Astrocyte (in vitro differentiated cells and primary cell): ENCODE measurements at places on chromosomes 6 and 20. TPM values are rescaled to one million over a fixed set of nuclear protein-coding genes. Genes with fewer than 3 reads are reported as not detected.

- no peak overlapping the region for H3K4me3 ChIP-seq
- DNase-seq, result no peak
- H3K27ac ChIP-seq, result no peak overlapping the region
- no peaks in the 10 kb centered on the region for H3K36me3 ChIP-seq
Observed at GRCh38 chr20:62735331-62735821, 26.7 kb downstream of the NTSR1 start.

MOXD1 gene
- total RNA-seq, result 3.5 and 4.8 TPM in 2 replicates

DNA sequence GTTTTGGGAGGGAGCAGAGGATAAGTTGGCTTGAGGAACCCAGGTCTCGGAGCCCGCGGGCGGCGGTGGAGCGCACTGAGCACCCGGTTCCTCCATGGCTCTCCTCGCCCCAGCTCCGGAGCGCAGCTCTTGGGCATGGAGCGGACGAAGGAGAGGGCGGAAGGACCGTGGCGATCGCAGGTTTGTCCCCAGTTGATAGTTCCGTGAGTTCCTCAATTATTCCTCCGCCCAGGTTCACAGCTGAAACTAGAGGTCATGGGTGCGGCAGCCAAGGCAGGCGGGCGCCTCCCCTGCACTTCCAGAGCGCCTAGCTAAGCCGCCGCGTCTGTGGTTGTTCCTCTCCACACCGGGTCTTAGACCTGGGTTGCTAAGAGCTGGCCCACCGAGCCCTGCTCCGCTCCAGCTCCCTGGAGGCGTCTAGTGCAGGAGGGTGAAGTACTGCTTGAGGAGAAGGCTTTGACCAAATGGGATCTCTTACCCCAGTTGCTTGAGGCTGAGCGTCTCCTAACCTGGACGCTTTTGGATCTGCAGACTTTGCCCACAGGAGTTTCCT lies at the start of gene HTR1B:
Gene HTR1B, minus strand, starts transcription at position 184 of the 553 bp plus-strand sequence. Its CDS starts 88 bp downstream, at position 96.
- H3K27ac ChIP-seq, result peak within 1 kb of the TSS; percentile 40
- no peaks in the 10 kb centered on the region for H3K27me3 ChIP-seq
- H3K4me3 ChIP-seq, result peak within 1 kb of the TSS; percentile 84

DNA sequence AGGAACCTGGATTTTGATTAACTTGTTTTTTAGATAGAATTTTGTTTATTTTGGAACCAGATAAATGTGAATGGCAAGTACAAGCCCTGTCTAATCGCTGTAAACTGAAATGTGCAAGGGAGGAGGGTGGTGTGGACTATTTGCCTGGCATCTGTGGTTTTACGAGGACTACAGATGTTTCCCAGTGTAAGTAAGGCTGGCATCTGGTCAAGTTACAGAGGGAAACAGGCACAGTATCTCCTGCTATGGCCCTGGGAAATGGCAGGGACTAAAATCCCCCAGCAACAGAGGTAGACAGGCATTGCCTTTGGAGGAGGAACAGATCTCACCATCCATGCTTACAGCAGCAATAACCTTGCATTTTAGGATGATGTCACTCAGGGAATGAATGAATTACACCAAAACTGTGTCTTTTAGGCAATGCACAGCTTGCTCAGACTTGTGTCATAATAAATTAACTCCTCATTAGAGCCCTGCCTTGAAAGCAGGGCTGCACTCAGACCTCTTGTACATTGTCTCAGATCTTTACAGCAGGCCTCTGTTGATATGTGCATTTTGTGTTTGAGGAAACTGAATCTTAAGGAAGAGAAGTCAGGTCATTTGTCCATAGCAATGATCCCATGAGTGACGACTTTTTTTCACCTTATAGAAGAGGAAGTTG lies 96.2 kb downstream of the TCP11 start:
- H3K4me3 ChIP-seq, result no peak overlapping the region
- no peaks in the 10 kb centered on the region for H3K36me3 ChIP-seq
- no peaks in the 10 kb centered on the region for H3K27me3 ChIP-seq
- DNase-seq, result no peak
- H3K27ac ChIP-seq, result no peak overlapping the region

GRCh38 chr6:161834426-161834825 lies 560.6 kb upstream of the AGPAT4 start:
- H3K27ac ChIP-seq, result no peak overlapping the region
- H3K4me1 ChIP-seq, result peaks cover 8% of the 10 kb centered on the region
- H3K27me3 ChIP-seq, result no peaks in the 10 kb centered on the region
- DNase-seq, result no peak

DNA sequence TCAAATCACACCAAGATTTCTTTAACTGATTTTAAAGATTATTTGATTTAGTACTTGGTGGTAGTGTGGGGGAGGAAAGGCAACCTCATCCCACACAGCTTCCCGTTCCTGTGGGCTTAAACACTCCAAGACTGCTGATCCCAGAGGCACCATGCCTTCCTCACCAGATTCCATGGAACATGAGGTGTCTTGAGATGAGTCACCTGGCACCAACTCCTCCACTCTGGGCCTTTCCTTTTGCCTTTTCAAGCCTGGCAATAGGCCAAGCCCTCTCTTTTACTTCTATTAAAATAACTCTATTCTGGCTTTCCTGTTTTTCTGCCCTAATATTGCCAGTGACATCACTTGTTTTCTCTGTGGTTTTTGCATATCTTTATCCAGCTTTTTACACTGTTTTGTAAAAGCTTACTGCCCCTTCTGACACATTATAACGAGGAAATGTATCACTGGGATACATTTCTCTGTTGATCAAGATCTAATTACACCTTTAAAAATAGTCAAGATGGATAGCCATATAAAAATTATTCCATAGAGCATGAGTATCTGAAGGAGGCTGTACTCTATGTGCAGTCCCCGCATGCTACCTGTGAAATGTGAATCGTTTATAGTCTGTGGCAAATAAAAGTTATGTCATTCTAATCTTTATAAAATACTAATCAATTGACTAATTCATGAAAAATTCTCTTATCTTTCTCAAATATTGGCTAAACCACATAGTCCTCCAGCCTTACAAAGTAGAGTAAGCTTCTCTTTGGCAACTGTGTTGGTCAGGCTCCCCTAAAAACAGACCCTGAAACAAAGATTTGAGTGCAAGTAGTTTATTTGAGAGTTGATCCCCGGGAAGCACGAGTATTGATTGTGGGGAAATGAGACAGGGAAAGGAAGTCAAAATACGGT lies 257.8 kb upstream of the KCNQ5 start:
- H3K27me3 ChIP-seq, result no peaks in the 10 kb centered on the region
- H3K4me3 ChIP-seq, result no peak overlapping the region
- H3K27ac ChIP-seq, result peak overlapping the region; percentile 68

- no peaks in the 10 kb centered on the region for H3K4me1 ChIP-seq
- no peak for DNase-seq
- H3K36me3 ChIP-seq, result no peaks in the 10 kb centered on the region
- peaks cover 9% of the 10 kb centered on the region for H3K27me3 ChIP-seq
- H3K27ac ChIP-seq, result no peak overlapping the region
Observed at GRCh38 chr6:48069280-48069679, 41.7 kb downstream of the PTCHD4 start.

DNA sequence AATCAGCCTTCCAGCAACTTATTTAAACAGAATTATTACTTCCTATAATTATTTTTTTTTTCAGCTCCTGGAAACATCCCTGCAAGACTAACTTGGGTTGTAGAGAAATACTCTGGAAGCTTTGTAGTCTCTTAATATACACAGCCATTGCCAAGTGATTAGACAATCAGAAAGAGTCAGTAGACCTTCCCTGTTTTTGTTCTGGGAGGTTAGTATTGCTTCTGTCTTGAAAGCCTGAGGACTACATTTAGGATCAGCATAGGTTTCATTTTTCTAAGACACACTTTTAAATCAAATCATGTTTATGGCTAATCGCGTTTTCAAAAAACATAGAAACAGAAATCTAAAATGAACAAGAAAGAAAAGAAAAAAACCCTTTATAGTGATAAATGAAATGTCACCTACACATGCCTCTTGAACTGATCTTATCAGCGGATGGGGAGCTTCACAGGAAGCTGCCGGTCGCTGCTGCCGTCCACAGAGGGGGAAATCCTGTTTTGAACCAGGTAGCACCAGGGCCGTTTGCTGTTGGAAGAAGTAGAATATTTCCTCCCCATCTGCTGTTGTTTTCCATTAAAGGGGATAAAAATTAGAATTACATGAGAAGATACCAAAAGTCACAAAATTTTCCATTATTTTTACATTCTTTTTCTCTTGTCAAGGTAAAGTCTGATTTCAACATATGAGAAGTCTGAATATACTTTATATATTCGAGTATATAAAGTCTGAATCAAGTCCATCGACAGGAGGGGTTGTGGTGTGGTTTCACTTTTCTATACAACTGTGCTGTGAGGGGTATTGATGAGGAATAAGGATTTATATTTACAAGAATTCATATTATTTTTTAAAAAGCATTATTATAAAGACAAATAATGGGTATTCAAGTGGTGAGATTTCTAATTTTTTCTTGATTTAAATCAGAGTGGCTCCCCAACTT lies 94.6 kb downstream of the ARMC2 start:
- H3K27ac ChIP-seq, result no peak overlapping the region
- DNase-seq, result no peak
- H3K4me3 ChIP-seq, result no peak overlapping the region
- no peaks in the 10 kb centered on the region for H3K27me3 ChIP-seq
- peaks cover 10% of the 10 kb centered on the region for H3K4me1 ChIP-seq

GLP1R gene
- not detected in 2 replicates for total RNA-seq

GRCh38 chr20:49928411-49929141 lies 7.6 kb upstream of the RNF114 start:
- H3K36me3 ChIP-seq, result no peaks in the 10 kb centered on the region
- H3K4me3 ChIP-seq, result no peak overlapping the region
- no peaks in the 10 kb centered on the region for H3K4me1 ChIP-seq
- peak; percentile 61 for DNase-seq
- no peak overlapping the region for H3K27ac ChIP-seq

DNA sequence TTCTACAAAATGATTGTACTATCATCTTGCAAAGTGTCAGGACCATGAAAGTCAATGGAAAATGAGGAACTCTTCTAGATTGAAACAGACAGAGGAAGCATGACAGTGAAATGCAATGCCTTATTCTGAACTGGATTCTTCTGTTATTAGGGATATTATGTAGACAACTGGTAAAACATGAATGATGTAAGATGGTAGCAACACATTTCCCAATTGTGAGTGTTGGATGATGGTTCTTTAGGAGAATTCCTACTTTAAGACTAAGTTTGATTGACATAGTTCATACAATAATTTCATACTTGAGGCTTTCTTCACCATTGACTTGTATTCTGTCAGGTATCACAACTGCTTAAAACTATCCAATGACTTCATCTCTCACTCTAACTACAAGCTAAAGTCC lies 4.5 kb downstream of the UBE3D start:
- no peak overlapping the region for H3K27ac ChIP-seq
- H3K4me1 ChIP-seq, result peaks cover 5% of the 10 kb centered on the region
- no peaks in the 10 kb centered on the region for H3K36me3 ChIP-seq
- no peak overlapping the region for H3K4me3 ChIP-seq
- DNase-seq, result no peak

GRCh38 chr6:144062786-144063185 lies 32.6 kb downstream of the SF3B5 start:
- no peak overlapping the region for H3K27ac ChIP-seq
- no peak overlapping the region for H3K4me3 ChIP-seq
- no peaks in the 10 kb centered on the region for H3K36me3 ChIP-seq
- no peak for DNase-seq

DDX43 gene
- not detected in 2 replicates for total RNA-seq

DNA sequence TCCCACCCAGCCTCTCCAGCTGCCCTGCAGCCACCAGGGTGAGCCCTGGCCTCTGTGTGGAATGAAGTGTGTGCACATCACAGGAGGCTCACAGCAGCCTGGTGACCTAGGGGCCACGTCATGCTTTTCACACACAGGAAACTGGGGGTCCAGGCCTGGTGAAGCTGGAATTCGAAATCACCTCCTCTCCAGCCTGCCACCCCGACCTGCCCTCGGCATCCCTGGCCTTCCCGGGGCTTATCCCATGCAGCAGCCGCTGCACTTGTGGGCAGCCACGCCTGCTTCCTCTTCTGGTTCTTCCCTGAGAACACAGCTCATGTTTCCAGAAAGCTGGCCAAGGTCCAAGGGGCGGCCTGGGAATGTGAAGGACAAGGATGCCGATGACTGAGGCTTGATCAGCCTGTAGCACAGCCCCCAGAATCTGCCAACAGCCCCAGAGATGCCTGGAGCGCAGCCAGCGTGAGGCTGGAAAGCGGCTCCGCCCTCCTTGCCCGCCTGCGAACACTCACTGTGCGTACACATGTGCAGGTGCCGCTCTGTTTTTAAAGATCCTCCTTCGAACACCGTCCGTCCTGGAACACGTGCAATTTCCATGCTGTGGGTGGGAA lies 4.2 kb upstream of the NTSR1 start:
- no peak overlapping the region for H3K4me3 ChIP-seq
- peaks cover 13% of the 10 kb centered on the region for H3K27me3 ChIP-seq
- peaks cover 23% of the 10 kb centered on the region for H3K4me1 ChIP-seq
- peak overlapping the region; percentile 66 for H3K27ac ChIP-seq
- H3K36me3 ChIP-seq, result no peaks in the 10 kb centered on the region
- peak; percentile 86 for DNase-seq

TFAP2A gene
- 2.1 and 6.6 TPM in 2 replicates for total RNA-seq

DNA sequence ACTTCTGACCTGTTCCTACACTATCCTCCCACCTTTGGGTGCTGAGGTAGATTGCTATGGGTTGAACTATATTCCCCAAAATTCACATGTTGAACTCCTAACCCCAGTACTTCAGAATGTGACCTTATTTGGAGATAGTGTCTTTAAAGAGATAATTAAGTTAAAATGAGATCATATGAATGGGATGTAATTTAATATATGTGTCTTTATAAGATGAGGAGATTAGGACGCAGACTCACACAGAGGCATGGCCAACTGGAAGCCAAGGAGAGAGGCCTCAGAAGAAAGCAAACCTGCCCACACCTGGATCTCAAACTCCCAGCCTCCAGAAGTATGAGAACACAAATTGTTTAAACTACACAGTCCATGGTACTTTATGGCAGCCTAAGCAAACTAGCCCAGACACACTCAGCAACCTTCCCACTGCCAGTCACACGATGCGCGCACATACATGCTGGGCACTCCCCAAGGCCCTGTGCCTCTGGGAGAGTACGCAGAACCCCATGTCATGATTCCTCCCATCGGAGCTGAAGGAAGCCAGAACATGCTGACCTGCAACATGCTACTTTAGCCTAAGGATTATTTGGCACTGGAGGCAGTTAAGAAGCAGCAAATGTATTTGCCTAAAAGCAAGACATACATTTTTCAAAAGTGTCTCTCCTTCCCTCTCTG lies 8.9 kb upstream of the SLC22A1 start:
- H3K27me3 ChIP-seq, result no peaks in the 10 kb centered on the region
- DNase-seq, result no peak
- no peaks in the 10 kb centered on the region for H3K4me1 ChIP-seq
- H3K36me3 ChIP-seq, result peaks cover under 1% of the 10 kb centered on the region
- no peak overlapping the region for H3K4me3 ChIP-seq
- H3K27ac ChIP-seq, result no peak overlapping the region
